ENCODE measurements at places on chromosomes 13 and 19.

DNA sequence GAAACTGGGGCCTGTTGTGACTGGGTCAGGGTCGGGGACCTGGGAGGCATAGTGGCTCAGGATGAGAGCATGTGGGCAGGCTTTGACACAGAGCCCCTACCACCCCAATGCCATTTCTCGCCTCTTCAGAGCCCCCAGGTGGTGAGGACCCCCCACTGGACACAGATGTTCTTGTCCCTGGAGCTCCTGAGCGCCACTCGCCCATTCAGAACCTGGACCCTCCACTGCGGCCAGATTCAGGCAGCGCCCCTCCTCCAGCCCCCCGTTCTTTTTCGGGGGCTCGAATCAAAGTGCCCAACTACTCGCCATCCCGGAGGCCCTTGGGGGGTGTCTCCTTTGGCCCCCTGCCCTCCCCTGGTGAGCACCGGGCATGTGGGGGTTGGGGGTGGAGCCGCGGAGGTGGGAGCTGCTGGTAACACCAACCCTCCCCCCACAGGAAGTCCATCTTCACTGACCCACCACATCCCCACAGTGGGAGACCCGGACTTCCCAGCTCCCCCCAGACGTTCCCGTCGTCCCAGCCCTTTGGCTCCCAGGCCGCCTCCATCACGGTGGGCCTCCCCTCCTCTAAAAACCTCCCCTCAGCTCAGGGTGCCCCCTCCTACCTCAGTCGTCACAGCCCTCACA, 10.4 kb downstream of the IGFLR1 start:
- DNase-seq = no peak

GRCh38 chr13:24683838-24684599, 3.8 kb downstream of the ATP12A start:
- DNase-seq = peak; percentile 82

- DNase-seq = no peak
These were observed 95.9 kb downstream of the RFC3 start for GRCh38 chr13:33913829-33914228.

DNA sequence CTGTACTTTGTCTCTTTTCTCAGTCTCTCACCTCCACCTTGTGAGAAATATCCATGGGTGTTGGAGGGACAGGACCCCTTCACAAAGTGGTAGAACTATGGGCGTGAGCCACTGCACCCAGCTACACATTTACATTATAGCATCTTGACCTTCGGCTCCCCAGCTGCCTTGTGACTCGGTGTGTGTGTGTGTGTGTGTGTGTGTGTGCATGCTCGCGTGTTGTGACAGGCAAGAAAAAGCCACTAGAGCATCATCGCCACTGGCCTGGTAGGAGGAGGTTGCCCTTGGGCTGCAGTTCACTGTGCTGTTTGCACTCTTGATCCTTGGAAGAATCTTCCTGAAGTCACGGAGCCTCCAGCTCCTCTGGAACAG, 13.7 kb upstream of the ZNF888 start:
- DNase-seq = no peak

GRCh38 chr19:55156202-55157063, 1.1 kb downstream of the TNNI3 start:
- DNase-seq = peak; percentile 77

GRCh38 chr13:103067751-103068555, 1.7 kb upstream of the SLC10A2 start:
- DNase-seq = no peak

GRCh38 chr19:1129535-1129934, 25.7 kb downstream of the GPX4 start:
- DNase-seq = no peak

DNA sequence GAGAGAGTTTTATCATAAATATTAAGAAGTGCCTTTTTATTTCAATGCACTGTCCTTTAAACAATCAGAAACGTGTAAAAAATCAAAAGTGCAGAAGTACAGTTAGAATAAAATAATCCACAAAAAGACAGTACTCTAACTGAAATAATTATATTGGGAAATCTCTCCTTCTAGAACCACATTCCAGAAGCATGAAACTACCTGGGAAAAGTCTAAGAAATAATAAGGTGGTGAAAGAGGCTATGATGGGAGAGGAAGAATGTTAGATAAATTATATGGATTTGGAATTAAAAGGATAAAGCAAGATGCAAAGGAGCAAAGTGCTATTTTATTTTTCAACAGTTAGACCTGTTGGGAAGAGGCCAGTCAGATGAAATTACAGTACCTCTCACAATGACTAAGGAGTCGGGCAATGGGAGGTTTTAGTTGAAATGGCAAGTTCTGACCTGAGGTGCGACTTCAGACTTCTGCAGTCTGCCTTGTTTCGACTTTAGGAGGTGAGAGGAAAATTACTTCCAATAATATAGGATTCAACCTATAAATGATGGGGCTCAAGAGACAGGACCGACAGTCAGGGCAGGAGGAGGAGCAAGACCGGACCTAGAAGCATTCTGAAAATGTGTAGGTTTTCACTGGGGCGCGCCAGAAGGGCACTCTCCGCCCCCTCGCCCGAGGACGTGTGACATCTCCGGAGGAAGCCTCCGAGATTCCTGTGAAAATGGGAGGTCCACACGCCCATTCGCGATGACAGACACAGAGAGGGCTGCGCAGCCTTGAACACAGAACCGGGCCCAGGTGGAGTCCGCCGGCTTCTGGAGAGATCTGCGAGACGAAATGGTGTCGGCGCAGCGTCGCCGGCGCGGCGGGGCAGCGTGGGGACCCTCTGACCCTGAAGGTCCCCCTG, 717 bp downstream of the SPRYD7 start:
- DNase-seq = peak; percentile 59

DNA sequence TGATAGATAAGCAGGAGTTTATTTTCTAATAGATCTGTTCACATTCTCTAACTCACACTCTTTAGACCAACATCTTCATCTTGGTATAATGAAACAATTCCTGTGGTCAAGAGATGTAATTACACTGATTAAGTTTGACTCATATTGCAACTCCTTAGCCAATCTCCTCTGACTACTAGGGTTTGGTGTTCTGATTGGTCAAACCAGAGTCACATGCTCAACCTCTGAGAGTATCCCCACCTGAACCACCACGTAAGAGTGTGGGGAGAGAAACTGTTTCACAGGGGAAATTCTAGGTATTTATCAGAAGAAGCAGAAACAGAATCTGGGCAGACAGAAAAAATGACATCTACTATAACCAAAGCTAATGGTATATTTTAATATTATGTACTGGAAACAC, 42.4 kb downstream of the UQCRFS1 start:
- DNase-seq = no peak

DNA sequence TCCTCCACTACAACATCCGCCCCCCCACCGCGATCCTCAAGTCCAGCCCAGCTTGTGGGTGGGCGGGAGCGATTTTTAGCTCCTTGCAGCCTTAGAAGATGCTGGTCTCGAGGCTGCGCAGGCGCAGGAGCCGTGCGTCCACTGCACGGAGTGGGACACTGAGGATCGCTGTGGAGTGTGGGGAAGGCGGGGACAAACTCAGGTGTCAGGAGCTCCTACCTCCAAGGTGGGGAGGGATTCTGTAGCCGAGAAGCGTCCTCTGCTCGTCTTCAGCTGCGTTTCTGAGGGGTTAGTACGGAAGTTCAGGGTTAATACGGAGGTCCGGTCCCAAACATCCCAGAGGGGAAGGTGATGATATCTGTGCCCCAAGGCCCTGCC, at the start of gene RTBDN:
Gene RTBDN, minus strand, starts transcription at position 14 of the 378 bp plus-strand sequence. CDS start 4,600 bp downstream, outside the sequence.
- no peak for DNase-seq

DNA sequence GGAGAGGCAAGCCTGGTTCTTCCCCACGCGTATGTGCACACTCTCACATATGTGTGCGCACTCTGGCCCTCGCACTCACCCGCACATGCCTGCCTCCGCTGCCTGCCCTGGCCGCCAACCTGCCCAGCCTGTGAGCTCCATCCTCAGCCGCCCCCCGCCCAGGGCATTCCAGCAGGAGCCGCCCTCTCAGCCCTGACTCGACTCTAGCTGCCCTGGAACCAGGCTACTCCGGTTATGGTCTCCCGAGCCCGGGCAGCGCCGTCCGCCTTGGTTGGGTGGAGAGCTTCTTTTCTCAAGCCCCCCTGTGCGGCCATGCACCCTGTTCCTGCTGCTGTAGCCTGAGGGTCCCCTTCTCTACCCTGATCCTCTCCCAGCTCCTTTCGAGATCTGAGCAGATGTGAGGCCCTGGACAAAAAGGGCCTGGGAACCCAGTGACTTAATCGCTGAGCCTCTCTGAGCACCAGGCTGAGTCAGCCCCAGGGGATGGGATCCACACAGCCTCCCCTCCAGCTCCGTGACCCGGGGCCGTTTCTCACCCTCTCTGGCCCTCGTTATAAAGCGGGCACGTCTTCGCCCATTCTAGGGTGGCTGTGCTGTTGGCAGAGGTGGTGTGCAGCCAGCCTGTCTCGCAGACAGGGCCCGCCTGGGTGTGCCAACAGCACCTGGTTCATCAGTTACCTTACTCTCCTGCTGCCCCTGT, 191.5 kb downstream of the TEX29 start:
- no peak for DNase-seq

DNA sequence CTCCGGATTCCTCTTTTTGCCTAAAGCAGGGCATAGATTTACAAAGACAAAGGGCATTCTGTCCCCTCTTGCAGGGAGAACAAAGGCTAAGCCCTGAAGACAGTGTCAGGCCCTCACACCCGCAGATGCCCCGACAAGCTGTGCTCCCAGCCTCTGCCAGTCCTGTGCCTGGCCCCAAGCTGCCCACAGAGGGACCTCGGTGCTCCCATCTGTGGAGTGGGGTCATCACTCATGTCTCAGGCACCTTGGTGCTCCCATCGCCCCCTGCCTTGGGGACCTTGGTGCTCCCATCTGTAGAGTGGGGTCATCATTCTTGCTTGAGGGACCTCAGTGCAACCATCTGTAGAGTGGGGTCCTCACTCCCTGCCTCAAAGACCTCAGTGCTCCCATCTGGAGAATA, 24.3 kb downstream of the C13orf46 start:
- no peak for DNase-seq

DNA sequence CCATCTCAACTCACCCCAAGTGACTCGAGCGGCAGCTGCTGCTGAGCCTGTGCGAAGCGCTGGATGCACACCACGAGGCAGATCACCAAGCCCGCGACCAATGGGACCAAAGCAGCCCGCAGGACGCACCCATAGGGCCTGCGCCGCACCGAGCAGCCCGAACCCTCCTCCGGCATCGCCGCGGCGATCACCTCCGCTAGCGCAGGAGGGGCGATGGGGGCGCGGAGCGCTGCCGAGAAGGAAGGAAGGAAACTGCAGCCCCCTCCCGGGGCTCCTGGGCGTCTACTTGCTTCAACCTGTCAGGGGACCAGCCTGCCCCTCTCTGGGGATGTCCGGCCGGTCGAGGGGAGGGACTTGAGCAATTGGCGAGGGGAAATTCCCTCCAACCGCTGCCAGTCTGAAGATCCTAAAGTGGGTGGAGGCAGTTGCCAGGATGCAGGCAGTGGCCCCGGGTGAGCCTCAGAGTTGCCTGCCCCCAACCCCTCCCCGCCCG, at the start of gene CD70:
Gene CD70, minus strand, starts transcription at position 324 of the 493 bp plus-strand sequence. Its CDS starts 148 bp downstream, at position 176.
- peak; percentile 72 for DNase-seq

DNA sequence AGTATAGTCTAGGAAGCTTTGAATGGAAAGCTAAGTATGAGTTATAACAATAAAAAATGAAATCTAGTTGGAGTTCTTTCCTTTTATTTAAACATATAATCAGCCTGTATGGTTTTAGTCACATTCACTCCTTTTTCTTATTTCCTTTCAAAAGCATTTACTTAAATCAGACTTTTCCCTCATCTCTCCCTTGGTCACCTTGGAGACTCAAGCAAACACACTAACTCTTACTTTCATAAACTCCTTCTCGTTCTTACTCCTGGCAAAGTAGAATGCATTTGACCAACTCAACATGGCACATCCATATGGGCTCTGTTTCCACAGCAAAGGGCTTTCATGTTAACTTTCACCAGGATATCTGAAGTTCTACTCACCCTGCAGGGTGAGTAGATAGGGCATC, 400.0 kb downstream of the LMO7 start:
- no peak for DNase-seq

DNA sequence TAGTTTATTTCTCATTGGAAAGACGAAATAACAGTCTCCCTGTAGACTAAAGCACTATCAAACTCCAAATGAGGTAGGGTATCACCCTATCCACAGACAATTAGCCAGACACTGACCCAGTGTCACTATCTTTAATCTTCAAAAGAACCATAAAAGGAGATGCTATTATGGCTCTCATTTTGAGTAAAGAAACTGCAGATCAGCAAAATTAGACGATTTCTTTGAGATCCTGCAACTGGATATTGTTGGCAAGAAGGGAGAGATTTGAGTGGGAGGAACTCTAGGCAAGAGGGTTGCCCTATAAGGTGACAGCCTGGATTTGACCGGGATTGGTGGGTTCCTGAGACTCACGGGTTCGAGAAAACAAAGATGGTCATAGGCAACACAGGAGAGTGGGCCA, 71.2 kb downstream of the PCDH9 start:
- DNase-seq = no peak

DNA sequence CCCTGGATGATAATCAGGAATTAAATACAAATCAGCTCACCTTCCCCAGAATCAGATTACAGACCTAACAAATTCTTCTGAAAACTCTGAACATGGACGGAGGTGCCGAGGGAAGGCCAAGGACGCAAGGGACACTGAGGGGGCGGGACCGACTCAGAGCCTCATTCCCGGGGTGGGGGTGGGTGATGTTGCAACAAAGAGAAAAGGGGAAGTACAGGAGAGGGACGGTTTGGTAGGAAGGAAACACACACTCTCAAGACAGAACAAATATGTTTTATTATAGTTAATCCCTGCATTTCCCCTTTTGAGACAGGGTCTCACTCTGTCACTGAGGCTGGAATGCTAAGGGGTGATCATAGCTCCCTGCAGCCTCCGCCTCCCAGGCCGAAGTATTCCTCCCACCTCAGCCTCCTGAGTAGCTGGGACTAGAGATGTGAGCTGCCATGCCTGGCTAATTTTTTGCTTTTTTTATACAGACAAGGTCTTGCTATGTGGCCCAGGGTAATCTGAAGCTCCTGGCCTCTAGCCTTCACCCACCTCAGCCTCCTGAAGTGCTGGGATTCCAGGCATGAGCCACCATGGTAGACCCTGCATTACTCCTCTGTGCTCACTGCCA, 786 bp upstream of the LILRA2 start:
- DNase-seq = no peak

DNA sequence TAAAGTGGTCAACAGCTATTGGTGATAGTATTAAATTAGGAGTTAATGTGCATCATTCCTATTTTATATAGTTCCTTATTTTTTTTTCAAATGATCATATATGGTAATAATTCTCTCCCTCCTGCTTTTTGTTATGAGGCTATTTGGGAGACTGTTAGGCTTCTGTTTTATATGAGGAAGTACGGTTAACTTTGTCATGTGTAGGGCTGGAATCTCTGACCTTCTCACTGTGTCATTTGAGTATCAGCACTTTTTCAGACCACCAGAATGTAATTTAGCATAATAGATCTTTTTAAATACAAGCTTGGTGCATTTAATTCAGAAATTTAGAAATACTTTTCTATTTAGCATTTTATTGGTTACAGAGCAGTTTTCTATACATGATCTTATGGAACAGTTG, 7.7 kb downstream of the DGKH start:
- DNase-seq = no peak

DNA sequence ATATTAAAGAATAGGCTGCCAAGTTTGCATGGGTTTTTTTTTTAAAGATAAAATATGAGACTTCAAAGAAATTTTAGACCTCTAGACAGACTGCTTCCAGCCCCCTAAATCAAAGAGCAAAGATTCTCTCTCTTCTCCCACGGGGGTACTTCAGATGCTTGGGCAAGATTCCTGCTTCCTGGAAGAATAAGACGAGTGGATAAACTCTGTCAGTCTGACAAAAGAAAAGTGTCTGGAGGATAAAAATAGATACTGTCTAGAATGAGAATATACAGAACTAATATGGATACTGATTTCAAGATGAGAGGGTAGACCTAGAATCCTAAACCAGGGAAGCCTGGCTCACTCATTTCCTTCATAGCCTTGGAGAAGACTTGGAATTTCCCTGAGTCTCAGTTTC, 435.1 kb downstream of the FOXO1 start:
- DNase-seq = no peak
